ENCODE measurements at places on chromosomes 12 and 14.

DNA sequence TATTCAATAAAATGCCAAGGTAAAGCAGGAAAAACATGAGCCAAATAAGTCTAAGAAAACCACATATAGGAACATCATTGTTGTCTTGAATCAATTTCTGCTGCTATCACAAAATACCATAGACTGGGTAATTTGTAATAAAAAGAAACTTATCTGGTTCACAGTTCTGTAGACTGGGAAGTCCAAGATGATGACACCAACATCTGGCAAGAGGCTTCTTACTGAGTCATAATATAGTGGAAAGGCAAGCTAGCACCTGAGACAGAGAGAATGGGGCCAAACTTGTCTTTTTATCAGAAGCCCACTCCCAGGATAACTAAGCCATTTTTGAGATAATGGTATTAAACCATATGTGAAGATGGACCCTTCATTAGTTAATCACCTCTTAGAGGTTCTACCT lies 975.9 kb downstream of the FLRT2 start:
- DNase-seq = no peak

DNA sequence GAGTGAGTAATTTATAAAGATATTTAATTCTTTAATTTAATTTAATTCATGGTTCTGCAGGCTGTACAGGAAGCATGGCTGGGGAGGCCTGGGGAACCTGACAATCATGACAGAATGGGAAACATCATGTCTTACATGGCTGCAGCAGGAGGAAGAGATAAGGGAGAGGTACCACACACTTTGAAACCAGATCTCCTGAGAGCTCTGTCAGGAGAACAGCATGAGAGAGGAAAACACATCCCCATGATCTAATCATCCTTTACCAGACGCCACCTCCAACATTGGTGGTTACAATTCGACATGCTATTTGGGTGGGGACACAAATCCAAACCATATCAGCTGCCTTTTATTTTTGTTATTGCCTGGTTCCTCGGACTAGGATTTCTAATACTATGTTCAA lies 928.6 kb downstream of the TMEM121 start:
- no peak for DNase-seq

DNA sequence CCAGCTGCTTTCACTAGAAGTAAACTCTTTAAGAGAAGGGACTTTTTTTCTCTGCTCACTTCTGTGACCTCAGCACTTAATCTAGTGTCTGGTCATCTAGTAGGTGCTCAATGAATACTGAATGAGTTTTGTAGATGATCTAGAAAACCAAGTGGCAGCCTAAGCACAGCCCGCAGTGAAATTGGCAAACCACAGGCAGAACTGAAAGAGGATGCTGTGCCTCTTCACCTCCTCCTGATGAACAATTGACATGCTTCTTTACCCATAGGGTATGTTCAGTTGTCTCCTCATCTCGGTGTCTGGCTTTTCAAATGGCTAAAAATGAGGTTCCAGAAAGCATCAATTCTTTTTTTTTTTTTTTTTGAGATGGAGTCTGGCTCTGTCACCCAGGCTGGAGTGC lies 399.5 kb downstream of the RMST start:
- no peak for DNase-seq

DNA sequence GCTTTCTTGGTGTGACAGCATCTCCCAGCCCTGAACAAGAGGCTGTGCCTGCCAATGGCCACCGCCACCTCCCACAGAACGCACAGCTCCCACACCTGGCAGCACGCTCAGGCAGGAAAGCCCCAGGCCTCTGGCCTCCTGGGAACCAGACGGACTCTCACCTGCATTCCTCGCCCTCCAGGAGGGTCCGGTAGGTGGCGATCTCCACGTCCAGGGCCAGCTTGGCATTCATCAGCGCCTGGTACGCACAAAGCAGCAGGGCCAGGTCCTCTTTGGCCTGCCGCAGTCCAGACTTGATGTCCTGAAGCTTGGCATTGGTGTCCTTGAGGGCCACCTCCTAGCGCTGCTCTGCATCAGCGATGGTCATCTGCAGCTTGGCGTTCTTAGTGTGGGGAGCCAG lies 12.1 kb upstream of the KRT77 start:
- no peak for DNase-seq

DNA sequence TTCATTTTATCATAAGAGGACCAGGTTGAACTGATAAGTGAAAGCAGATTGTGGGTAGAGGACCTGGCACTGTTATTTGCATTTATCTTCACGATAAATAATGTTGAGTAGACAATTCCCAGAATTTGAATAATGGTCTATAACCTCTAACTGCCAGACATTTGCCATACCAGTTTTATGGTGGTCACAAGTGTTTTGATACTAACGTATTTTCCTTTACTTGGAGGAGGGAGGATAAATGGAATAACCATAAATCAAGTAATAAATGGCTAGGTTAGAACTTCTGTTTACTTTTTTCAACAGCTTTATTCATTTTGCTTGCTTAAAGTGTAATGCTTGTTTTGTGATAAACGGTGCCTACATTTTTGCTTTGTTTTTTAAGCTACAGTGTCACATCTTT lies 9.5 kb downstream of the PAX9 start:
- no peak for DNase-seq

DNA sequence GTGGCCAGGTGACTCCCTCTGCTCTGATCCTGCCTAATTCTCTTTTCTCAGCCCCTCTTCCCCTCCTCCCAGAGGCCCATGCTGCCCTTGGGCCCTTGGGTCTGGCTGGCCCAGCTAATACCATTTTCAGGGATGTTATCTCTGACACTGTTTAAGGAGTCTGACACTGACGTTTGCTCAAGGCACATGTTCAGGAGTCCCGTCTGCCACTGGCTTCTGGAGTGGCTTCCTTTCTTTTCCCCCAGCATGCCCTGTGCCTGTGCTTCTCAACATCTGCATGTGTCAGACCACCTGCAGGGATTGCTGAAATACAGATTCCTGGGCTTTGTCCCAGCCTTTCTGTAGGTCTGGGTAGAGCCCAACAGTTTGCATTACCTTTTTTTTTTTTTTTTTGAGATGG lies 128.9 kb downstream of the BCL11B start:
- no peak for DNase-seq

GRCh38 chr14:65281991-65282895 lies 130.3 kb upstream of the FUT8 start:
- no peak for DNase-seq

- no peak for DNase-seq
Measured at GRCh38 chr14:60632257-60632656, 17.0 kb downstream of the SIX1 start.

DNA sequence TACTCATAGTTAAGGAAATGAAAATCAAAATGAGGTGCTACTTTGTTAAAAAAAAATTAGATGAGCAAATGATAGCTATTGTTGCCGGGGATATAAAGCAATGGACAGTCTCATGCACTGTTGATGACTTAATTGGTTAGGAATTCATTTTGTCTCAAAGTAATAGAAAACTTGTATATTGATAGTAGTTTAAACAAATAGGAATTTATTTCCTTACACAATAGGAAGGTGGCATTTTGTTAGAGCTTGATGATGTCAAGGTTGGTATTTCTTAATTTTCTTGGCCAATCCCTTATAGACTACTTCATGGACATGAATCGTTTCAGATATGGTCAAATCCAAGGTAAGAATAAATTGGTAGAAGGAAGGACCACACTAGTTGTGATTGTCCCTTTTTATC lies 7.8 kb downstream of the PRPF39 start:
- no peak for DNase-seq

- DNase-seq = no peak
Measured at GRCh38 chr12:93203361-93203760, 174.4 kb upstream of the NUDT4 start.

DNA sequence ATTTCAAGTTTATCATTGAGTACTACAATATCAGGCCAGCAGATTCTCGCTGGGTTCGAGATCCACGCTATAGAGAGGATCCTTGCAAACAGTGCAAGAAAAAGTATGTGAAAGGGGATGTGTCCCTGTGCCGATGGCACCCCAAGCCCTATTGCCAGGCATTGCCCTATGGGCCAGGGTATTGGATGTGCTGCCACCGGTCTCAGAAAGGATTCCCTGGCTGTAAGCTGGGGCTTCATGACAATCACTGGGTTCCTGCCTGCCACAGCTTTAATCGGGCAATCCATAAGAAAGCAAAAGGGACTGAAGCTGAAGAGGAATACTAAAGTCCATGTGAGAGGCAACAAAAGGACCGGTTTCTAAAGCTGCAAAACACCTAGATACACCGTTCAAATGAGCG lies 59.4 kb downstream of the ATG14 start:
- no peak for DNase-seq

DNA sequence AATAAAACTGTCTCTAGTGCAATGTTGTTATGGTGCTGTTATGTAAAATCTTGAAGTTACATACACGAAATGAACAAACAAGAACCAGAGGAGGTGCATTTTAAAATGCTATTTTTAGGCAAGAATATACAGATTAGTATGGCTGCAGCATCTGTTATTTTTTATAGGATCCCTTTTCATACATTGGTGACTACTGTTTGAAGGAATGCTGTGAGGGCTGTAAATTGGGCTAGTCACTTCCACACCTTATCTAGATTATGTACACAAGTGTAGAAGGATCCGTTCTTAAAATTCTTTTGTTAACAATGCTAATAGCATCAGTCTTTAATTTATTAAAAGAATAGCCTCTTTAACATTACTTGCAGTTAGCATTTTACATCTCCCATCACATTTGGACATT lies 284.3 kb upstream of the MDGA2 start:
- DNase-seq = no peak
